ENCODE measurements at places on chromosomes 4 and X.

- H3K27me3 ChIP-seq = peaks cover 19% of the 10 kb centered on the region
- H3K4me1 ChIP-seq = peaks cover 9% of the 10 kb centered on the region
- H3K4me3 ChIP-seq = no peak overlapping the region
- no peak overlapping the region for H3K27ac ChIP-seq
Measured at GRCh38 chrX:28582511-28582910, 4.7 kb upstream of the IL1RAPL1 start.

DNA sequence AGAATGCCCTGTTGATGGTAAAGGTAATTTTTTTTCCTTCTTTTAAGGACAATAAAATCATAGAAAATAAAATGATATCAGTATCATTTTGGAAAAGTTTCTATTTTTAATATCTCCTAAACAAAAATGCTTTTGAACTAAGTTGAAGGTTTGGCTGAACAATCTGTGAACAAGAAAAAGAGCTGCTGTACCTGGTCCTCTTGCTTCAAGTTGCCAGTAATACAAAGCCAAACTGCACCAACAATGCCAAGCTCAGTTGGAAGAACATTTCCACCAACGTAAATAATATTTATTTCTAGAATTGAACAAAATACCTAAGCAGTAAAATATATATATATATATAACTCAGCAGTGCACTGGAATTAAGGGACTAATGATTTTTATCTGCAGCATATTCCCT, 132.8 kb downstream of the CAMK2D start:
- peaks cover 10% of the 10 kb centered on the region for H3K36me3 ChIP-seq
- no peak overlapping the region for H3K27ac ChIP-seq
- no peak for DNase-seq
- no peaks in the 10 kb centered on the region for H3K27me3 ChIP-seq

DNA sequence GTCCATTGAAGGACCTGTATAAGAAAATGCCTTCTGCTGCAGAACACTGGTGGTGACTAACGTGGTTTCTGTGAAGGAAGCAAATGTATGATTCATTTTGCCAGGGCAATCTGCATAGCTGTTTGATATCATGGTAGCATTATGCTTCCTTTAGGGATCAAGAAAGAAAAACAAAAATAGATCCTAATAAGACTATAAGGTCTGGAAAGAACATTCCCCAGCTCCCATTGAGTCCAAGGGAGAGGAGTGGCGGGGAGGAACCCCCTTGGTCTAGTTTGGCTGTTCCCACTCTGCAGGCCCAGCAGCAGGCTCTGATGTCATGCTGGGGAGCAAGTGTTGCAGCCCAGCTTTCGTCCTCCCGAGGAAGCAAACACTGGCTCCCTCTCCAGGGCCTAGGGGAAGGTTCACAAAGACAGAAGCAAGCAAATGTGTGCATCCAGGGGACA, 154.5 kb upstream of the GALNT7 start:
- no peak overlapping the region for H3K4me3 ChIP-seq
- H3K4me1 ChIP-seq = peaks cover 16% of the 10 kb centered on the region
- H3K27ac ChIP-seq = peak overlapping the region; percentile 17
- H3K36me3 ChIP-seq = no peaks in the 10 kb centered on the region
- DNase-seq = no peak

DNA sequence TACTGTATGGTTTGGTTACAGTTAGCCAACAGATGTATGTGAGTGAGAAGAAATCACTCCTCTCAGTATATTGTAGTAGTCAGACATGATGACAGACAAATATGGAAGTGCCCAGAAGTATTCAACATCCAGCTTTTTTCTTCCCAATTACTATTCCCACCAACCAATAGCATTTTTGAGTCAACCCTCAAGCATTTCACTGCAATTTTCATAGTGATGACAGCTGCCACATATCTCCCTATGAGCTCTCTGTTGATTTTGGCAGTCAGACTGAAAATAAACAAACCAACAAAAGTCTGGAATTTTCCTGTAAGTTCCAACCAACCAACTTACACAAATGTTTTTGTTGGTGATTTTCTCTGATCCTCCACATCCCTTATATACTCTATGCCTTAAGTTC, 8.2 kb upstream of the TRAM1L1 start:
- H3K36me3 ChIP-seq = no peaks in the 10 kb centered on the region
- H3K4me3 ChIP-seq = no peak overlapping the region
- no peak overlapping the region for H3K27ac ChIP-seq

DNA sequence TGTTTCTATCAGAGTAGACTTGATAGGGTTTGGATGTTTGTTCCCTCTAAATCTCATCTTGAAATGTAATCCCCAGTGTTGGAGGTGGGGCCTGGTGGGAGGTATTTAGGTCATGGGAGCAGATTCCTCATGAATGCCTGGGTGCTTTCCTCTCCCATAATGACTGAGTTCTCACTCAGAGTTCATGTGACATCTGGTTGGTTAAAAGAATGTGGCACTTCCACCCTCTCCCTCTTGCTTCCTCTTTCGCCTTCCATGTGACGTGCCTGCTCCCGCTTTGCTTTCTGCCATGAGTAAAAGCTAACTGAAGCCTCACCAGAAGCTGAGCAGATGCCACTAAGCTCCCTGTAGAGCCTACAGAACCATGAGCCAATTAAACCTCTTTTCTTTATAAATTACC, 47.3 kb upstream of the SRPX start:
- H3K27me3 ChIP-seq = no peaks in the 10 kb centered on the region
- DNase-seq = no peak
- no peak overlapping the region for H3K27ac ChIP-seq
- no peaks in the 10 kb centered on the region for H3K4me1 ChIP-seq
- peaks cover 8% of the 10 kb centered on the region for H3K36me3 ChIP-seq

GRCh38 chr4:29277381-29277780, 1442.8 kb upstream of the PCDH7 start:
- no peak for DNase-seq
- H3K36me3 ChIP-seq = no peaks in the 10 kb centered on the region
- no peaks in the 10 kb centered on the region for H3K4me1 ChIP-seq
- H3K27ac ChIP-seq = no peak overlapping the region
- no peak overlapping the region for H3K4me3 ChIP-seq
- no peaks in the 10 kb centered on the region for H3K27me3 ChIP-seq

GRCh38 chr4:105896984-105897775, 1.9 kb downstream of the NPNT start:
- H3K4me3 ChIP-seq = peak overlapping the region; percentile 87
- DNase-seq = no peak
- H3K27ac ChIP-seq = peak overlapping the region; percentile 46
- peaks cover 4% of the 10 kb centered on the region for H3K4me1 ChIP-seq
- peaks cover 89% of the 10 kb centered on the region for H3K27me3 ChIP-seq
- no peaks in the 10 kb centered on the region for H3K36me3 ChIP-seq

DNA sequence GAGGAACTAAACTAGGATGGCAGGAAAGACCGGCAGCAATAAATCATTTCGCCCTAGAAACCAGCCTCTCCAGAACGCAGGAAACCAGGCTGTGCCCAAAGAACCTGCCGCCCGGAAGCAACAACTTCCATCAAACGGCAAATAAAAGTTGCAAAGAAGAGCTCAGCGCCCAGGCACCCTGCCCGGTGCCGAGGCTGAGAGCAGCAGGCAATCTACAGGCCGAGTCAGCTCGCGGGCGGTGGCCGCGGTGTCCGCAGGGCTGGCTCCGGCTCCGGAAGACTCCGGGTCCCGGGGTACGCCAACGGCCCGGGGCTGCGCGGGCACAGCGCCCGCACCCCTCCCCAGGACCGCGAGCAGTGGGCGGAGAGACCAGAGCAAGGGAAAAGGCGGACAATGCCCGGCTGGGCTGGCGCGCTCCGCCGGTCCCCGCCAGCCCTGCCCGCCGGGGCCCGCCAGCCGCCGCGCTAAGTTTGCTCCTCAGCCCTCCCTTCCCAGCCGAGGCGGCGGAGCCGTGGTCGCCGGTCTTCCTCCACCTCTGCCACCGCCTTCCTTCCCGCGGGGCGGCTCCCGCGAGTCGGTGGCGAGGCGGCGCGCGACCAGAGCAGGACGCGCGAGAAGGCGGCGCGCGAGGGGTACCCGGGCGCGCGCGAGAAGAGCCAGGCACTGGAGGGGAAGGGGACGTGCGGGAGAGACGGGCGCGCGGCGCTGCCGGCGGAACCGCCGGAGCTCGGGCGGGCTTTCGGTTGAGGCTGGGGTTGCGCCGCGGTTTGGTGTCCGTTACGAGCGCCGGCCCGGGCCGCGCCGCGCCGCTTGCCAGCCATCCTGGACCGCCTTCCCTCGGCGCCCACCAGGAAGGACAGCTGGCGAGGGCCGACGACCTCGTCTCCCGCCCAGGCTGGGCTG, 733 bp downstream of the FRYL start:
- H3K27ac ChIP-seq = peak overlapping the region; percentile 93
- no peaks in the 10 kb centered on the region for H3K27me3 ChIP-seq
- H3K36me3 ChIP-seq = peaks cover 3% of the 10 kb centered on the region

All from type B pancreatic cell (in vitro differentiated cells).